ENCODE measurements at places on chromosomes 1 and 21. TPM values are rescaled to one million over a fixed set of nuclear protein-coding genes. Genes with fewer than 3 reads are reported as not detected.

DNA sequence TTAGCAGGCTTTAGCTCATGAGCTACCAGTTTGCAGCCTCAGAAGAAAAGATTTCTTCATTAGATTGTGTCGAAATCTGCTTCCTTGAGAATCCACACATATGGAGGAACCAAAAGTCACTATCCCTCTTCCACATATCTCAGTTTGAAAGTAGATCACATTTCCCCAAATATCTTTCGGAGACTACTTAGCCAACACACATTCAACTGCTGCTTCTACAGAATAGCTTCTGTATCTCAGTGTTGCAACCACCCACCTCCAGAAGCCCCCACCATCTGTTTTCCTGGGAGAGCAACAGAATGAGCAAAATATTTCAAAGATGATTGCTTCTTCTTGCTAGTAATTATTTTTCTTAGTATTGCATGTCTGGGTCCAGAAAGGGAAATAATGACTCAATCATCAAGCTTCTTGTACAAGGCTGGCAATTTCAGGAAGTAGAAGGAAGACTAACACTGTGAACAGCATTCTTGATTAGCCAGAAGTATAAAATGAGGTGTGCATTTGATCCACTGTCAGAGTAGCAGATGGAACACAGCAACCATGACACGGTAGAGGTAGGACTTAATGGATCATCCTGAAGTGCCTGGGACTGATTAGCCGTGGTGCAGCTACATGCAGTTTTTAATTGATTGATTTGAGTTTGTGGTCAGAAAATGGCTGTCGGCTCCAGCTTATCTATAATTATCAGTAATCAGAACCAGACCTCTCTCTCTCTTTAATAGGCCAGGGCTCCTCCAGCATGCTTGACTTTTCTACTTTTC, 24.9 kb downstream of the ZC3H11B start:
- no peak for DNase-seq

DNA sequence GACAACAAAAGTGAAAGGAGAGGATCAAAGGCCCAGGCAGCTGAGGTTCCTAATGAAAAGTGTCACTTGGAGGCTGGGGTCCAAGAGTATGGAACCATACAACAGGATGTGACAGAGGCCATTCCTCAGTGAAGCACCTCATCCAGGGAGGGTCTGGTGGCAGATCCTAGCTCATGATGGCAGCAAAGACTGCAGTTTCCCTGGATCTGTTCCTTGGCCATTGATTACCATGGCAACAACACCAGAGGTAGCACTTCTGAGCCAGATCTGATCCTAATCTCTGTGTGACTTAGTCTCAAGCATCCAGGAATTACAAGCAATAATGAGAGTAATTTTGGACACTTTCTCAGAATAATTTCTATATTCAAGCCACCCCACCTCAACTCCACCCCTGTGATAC, 12.9 kb downstream of the FAM177B start:
- peak; percentile 34 for DNase-seq

DNA sequence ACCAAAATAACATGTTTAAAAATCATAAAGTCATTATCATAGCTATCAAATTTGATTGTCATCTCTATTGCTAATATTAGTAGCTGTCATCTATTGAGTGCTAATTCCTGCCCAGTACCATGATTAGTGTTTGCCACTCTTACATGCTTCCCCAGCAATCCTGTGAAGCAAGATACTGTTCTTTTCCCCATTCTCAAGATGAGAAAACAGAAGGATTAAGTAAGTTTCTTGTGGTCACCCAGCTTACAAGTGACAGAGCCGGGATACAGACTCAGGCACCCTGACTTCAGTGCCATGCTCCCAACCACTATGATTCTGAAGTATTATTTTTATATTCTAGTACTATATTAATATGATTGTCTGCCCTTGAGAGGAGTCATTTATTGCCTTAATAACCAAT, 36.5 kb downstream of the LRRC8C start:
- DNase-seq: no peak

DNA sequence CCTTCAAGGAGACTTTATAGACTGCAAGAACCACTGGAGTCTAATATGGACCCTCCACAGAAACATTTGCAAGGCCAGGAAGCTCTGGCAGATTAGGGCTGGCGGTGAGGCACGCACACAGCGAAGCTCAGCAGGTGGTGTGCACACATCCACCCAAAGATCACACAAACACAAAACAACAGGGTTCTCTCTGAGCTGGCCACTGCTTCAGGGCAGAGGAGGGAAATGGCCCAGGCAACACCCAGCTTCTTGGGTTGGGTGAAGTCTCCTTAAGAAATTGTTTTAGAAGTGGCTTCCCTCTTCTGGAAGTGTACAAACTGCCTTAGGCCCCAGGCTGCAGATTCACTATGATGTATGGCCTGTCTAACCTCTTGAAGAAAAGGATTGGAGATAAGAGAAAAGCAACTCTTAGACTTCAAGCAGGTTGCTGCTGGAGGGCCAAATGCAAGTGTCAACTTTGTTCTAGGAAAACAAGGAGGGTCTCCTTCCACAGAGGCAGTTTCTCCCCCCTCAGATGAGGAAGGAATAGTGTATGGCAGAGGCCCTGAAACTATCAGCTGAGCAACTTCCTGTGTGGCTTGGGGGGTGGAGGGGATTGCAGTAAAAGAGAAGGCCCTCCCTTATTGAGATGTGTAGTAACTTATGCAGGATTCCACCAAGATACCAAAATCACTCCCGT, 2.0 kb downstream of the RCSD1 start:
- no peak for DNase-seq

DNA sequence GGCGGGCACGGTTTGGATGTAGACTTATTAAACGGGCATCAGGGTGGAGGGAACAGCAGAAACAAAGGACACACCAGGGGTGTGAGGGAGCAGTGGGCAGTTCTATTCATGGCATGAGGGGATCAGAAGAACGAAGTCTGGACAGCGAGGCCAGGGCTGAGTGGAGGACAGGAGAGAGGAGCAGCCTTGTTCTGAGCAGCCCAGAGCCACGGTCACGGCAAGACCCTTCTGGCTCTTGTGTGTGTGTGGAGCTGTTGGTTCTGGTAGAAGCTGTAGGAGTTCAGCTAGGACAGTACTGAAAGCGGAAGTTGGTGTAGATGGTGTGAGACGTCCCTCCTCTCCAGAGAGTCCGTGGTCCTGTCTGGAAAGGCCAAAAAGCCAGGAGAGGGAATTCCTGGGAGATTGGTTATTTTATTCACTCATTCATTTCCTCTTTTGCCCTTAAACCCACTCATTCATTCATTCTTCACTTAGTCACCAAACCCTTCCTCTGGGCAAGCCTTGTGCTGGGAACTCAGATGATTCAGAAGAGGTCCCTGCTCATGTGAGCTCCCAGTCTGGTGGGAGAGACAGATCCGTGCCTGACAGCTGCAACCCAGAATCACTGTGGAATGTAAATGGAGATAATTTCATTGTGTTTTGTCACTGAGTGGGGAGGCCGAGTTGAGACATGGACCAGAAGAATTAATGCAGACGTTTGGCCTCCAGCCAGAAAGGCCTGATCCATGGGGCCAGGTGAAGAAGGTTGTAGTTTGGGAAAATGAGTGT, 4.1 kb upstream of the ACOT11 start:
- DNase-seq: peak; percentile 45

- peak; percentile 47 for DNase-seq
Observed at GRCh38 chr1:10340930-10341590, 57.8 kb upstream of the PGD start.

DNA sequence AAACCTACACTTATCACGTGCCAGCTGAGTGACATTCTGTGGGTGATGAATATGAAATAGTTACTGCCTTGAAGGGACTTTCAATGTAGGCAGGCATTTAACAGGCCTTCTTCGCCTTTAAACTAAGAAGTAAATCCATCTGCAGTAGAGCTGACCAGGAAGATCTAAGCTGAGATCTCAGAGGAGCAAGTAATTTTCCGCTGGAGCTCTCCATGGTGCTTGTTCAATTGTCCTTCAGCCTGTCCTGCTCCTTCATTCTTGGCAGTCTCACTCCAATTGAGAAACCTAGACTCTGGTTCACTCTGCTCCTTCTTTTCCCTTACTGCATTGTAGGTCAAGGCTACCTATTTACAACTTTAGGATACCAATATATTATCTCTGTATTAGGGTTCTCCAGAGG, 183.5 kb downstream of the HMCN1 start:
- peak; percentile 71 for DNase-seq

The CD58 gene
- 13.4 TPM for total RNA-seq

The ETV3L gene
- not detected for total RNA-seq

The ELAPOR1 gene
- 0.58 TPM for total RNA-seq

The WNT3A gene
- total RNA-seq: 0.10 TPM

Data from MCF 10A (cell line).